ENCODE measurements at places on chromosomes 3 and 15.

DNA sequence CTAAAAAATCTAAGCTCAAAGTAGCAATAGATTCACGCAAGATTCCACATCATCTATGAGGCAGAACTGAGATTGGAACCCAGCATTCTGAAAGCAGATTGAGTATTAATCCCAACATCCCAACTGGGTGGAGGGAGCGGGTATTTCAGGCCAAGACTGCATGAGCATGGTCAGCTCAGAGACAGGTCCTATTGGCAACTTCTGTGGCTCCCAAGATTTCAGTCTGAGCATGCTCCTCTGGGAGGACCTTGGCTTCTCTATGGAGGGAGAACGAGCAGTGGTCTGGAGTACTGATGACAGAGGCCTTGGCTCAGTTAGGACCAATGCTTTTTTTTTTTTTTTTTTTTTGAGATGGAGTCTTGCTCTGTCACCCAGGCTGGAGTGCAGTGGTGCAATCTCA, 4.0 kb upstream of the ITGA11 start:
- DNase-seq = no peak

DNA sequence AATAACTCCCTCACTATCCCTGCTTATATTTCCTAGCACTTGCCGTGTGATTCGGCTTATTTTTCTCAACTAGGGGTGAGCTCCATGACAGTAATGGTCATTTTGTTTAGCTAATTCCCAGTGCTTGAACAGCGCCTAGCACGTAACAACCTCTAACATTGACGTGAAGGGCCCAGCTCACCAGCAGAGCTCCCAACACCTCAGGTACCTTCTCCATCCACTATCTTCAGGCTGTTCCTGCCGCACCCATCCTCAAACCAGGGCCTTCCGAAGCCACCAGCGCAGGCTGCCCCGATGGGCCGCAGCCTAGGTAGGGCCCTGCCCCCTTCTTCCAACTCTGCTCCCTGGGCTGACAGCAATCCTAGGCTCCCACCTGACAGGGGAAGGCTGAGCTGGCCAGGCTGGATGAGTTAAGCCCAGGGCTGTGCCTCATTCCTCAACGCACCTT, 751 bp upstream of the RPS17 start:
- DNase-seq = no peak

DNA sequence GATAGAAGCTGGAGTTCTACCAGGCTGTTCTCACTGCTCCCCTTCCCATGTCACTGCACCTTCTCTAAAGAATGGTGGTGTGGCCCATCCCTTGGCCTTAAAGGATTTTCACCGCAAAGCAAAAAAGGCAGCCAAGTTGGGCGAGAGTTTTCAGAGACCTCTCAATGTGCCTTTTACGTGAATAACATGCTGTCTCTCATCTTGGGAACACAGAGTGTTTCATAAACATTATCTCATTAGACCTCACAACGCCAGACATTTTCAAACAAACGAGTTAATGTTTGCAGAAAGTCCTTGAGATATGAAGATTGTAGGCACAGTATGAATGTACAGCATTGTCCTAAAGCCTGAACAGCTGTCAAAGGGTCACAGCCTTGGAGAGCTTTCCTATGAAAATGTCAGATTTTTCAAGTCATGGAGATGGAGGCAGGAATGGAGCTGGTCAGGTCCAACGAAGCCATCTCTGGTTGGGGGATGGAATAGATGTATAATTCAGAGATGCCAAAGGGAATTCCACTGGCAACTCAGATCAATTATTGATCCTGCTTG, 21.3 kb downstream of the TM4SF1 start:
- no peak for DNase-seq

DNA sequence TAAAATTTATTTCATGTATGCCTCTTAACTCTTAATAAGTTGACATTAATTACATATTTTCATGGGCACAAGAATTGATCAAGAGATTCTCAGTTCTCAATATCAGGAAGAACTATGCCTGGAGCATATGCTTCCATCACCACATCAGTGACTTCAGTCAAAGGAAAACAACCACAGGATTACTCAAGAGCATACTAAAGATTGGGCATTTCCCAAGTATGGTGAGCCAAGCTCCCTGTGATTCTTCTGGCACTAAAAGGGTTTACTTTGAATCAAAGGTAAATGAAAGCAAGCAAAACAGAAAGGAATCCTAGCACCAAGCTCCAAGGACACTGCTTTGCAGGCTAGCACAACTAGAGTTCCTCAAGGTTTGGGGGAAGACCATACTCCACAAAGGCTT, 44.6 kb downstream of the FMN1 start:
- no peak for DNase-seq

GRCh38 chr15:86163816-86164215, 84.1 kb downstream of the AGBL1 start:
- DNase-seq = no peak

DNA sequence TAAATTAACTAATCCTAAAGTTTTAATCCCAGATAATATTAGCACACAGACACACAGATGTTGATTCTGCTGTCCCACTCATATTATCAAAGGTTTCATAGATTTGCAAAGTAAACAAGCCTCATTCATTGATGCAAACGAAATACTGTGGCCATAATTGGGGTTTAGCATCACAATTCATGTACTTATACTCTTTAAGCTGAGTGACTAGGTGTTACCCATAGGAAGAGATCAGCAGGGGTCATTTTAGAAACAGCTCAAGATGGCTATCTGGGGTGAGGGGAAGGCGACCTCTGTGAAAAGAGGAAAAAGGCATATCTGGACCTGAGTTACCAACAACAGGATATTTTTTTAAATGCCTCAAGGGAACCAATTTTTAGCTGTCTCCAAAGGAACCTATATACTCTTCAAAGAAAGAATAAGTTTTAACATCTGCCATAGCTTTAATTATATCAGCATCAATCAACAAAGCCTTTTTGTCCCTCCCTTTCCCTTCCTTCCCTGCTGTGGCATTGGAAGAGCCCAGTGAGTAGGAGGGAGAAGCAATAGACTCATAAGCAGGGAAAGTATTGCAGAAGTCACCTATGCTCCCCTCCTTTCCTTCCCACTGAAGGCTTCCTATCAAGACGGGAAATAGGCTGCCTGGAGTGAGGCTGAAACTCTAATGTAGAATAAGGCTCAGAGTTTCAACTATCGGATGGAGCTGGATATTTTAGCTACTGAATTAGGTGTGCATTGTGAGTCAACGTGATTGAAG, 553.4 kb downstream of the ZIC1 start:
- DNase-seq = no peak

DNA sequence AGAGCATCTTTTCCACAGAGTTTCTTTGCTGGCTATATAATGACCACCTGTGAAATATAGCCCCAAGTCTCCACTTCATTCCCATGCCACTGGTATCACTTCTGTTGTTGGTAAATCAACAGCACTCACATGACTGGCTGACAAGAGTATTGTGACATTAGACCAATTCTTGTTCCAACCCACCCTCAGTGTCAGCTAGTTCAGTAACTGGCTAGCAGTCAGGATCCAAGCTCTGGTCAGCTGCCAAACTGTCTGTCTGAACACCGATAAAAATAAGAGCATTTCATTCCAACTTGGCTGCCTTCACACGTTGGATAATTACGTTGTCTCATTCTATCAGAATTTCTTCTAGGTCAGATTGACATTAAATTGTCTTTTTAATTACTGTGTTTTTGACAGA, 166.5 kb downstream of the USP13 start:
- DNase-seq = no peak

GRCh38 chr15:58227706-58228543, 89.7 kb downstream of the AQP9 start:
- peak; percentile 43 for DNase-seq

GRCh38 chr3:117761703-117762620, 1052.4 kb downstream of the TUSC7 start:
- DNase-seq = no peak

DNA sequence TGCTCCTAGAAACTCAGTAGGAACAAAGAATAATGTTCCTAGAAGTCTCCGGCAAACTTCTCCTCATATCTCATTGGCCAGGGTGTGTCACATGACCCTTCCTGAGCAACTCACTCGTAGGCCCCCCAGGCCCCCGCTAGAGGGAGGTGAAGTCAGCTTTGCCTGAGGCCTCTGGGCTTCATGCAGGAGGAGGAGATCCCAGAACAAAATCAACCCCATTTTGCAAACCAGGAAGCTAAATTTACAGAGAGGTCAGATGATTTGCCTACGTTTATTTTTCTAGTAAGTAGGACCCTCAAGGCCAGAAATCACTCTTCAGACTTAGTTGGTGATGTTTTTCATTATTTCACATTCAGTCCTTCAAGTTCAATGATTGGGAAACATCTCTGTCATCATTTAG, 99.1 kb downstream of the SSR3 start:
- DNase-seq = no peak

GRCh38 chr3:101039285-101039684, 46.1 kb upstream of the ABI3BP start:
- DNase-seq = no peak

DNA sequence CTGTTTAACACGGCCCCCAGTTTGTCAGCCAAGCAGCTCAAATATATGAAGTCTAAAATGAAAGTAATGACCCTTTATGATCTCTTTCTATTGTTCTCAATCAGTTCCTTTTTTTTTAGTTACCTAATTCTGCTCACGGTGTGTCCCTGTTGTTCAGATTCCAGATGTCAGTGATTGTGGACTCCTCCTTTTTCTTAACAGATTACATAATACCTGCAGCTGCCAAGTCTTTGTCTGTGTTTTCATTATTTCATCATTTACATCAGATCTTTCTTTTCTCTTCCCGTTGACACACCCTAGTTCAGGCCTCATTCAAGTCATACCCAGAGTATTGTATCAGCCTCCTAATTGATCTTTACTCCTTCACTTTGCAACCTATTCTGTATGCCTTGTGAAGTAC, 56.1 kb upstream of the SKIL start:
- DNase-seq = no peak

DNA sequence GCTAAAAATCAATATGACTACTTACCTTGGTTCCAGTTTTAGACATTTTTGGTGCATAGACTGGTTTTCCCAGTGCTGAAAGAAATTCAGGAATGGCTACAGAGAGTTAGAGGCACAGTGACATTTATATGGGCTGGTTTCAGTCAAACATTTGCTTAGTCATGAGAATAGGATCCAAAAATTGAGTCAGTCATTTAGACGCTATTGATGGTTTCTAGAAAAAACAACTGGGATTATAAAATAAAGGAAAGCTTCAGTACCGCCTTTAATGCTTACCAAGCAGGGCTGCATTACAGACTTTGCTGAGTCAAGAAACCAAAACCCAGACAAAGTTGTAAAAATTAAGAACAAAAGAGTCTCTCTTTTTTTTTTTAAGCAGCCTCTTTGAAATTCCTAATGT, at the start of gene CRYGS:
CRYGS (minus strand) TSS at position 100 of the 400 bp plus-strand sequence; CDS start at position 46, 54 bp downstream.
- no peak for DNase-seq

DNA sequence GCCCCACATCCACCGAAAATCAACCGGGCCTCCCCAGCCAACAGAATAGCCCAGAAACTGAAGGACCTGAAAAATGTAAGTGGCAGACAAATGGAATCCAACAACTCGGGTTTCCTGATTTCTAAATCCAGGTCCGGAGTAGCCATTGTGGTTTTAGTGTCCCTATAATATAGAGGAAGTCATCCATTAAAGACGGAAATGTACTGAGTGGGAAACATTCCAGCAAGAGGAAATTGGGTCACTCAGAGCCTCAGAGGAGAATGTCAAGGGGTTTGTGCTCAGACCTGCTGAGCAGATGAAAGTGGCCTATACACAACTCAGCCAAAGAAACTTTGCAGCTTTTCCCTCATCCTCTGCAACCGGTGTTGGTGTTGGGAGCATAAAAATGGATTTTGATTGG, 366.7 kb downstream of the ERC2 start:
- DNase-seq = no peak

DNA sequence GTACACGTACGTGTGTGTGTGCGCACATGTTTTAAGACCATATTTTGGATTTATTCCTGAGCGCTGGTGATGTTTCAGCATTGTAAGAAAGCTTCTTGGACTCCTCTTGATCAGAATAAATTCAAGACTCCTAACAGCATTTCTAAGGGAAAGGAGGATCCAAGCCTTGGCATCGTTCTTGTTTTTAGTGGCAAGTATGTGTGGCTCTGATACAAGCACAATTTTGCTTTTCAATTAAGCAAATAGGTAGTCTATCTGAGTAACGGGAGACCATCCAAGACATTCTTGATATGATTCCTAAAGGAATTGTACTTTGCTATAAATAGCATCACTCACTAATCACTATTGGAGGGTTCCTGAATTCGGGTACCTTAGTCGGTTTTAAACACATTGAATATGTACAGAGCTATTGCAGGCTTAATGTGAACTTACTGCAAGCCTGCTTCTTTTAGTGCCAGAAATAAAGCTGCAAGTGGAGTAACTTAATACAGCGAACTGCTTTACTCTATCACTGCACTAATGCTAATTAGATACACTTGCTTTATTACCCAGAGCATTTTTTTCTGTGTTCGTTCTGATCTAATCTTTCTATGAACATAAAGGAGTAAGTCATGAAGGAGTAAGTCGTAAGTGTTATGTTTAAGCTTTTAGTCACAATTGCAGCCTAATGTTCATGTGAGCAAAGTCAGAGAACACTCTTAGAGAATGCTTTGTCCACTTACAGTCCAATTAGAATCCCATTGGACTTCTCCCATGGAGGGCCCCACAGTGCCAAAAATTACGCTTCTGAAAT, 186.3 kb downstream of the MCTP2 start:
- DNase-seq = no peak

GRCh38 chr15:85162237-85162636, 180.6 kb downstream of the PDE8A start:
- DNase-seq = no peak

GRCh38 chr15:58334803-58335202, 97.0 kb upstream of the LIPC start:
- no peak for DNase-seq

Measured in stimulated activated effector memory CD8-positive, alpha-beta T cell treated with anti-CD3 and anti-CD28 coated beads, Interleukin-12 subunit alpha, Interleukin-12 subunit beta, amount 100 ng/mL, for 72 hours (primary cell).